ENCODE measurements at places on chromosomes 1 and 21. TPM values are rescaled to one million over a fixed set of nuclear protein-coding genes. Genes with fewer than 3 reads are reported as not detected.
A peak's percentile ranks its signal among the peaks of the same experiment; 100 is the strongest.

DNA sequence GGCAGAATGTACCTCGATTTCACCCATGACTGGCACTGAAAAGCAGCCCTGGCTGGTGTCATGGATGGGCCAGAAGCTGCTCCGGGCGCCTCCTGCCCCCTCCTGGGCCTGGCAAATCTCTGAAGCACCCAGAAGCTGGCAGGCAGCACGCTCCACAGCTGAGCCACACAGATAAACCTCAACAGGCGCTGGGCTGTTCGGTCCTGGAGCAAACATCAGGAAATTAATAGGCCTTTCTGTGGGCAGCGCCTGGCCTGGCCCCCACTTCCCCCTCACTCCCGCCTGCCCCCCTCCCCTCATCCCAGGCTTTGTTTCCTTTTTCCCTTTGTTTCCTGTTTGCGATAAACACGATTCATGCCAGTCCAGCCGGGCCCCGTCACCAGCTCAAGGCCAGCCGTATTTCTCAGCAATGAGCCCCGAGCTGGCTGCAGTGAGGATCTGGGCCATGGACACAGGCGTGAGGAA, 20.1 kb upstream of the DISP3 start:
- no peak for DNase-seq

DNA sequence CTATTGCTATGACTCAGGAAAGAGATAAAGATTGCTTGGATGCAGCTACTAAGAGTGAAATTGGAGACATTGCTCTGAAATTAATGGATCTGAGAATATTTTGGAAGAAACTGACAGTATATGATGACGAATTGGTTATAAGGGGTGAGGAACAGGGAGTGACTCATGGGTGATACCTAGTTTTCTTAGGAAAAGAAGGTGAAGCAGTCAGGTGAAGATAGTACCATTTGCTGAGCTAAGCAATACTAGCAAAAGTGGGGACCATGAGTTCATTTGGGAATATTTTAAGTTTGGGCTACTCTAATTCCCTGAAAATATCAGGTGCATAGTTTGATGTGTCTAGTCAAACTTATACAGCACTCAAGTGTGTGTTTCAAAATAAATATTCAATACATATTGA, 260.1 kb upstream of the NFIA start:
- no peak for DNase-seq

The ANGPTL1 gene
- 0.10 TPM for total RNA-seq

The NID1 gene
- 0.15 TPM for total RNA-seq

DNA sequence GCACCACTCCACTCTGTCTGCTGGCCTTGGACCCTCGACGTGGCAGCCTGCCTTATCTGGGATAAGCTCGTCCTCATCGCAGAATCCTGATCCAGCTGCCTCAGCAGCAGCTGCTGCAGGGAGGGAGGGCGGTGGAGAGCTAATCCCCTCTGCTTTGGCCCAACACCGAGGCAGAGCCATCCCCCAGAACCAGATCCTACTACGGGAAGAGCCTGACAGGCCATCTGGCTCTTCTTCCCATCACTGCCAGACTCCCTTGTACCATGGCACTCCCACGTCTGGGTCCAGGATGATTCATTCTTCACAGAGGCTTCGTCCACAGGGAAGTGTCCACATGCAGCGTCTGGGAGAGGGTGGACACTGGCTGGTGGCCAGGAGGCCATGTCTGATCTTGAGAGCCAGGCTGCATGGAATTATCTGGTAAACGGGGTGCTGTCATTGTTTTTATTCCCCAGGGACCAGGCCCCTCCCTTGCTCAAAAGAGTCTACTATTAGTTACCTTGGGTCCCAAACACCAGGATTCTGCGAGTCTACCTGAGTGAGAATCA, 14.6 kb upstream of the PKP1 start:
- no peak for DNase-seq

GRCh38 chr1:171984850-171985485, 143.7 kb downstream of the DNM3 start:
- DNase-seq = peak; percentile 45

DNA sequence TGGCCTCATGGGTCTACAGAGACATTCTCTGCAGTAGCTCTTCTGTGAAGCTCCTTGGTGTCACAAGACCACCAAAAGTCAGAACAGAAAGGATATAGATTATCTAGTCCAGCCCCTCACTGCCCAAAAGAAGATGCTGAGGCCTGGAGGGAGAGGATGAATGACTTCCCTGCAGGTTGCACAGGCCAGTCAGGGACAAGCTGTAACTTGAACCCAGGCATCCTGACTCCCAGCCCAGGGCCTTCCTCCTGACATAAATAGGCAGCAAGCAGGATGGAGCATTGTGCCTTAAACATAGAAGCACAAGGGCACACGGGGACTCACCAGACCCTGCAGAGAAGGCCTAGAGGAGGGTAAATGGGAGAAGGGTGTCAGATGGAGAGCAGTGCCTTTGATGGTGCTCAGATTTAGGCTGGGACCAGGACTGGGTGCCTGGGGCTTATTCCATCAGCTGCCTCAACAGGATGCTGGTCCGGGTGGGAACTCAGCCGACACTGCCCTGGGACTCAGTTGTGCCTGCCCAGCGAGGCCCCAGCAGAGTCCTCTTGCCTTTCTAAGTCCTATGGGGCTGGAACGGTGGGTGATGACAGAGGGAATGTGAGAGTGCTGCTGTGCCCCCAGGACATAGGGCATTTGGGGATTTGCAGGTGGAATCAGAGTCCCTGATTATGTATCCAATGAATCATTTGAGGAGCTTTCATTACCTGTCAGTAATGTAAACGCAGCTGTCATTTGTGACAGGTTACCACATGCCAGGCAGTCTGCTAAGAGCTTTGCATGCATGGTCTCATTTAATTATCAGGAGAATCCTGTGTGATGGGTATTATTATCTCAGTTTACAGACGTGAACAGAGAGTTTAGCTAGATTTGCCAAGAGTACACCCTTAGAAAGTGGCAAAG, 13.2 kb downstream of the S100A7A start:
- no peak for DNase-seq

The OLFML3 gene
- total RNA-seq = 0.45 TPM

DNA sequence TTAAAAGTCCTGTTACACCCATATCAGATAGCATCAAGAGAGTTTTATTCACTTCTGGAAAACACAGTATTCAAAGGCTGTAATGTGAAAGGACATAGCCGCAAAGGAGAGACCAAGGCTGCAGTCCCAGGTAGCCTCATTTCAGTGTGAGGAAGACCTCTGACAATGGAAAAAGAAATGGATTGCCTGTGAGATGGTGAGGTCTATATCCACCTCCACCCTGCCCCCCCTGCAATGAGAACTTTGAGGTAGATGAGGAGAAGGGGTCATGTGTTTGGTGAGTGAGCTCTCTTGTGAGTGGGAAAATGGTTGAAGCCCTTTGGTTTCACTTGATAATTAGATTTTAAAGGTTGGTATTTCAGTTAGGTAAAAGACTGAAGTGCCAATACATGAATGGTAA, 3.5 kb downstream of the MRPS6 start:
- DNase-seq = no peak

- DNase-seq = no peak
Measured at GRCh38 chr1:12774801-12775345, 1.3 kb downstream of the PRAMEF12 start.

The ATP13A2 gene
- 30.9 TPM for total RNA-seq

The RHEX gene
- total RNA-seq = not detected

DNA sequence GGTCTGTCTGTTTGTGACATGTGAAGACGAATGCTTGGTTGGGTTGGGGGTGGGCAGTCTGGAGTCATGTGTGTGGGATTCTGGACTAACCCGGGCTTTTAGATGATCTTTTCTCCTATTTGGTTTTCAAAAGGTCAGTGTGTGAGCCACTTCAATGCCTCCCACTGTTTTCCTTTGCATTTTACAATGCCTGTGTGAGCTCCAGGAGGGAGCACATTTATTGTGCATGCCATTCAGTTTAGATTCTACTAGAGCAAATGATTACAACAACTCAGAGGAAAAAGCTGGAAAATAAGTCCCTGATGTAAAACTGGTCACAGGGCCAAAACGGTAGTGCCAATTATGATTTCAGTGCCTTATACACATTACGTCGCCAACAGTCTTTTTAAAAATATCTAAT, 90.9 kb downstream of the LYPLAL1 start:
- peak; percentile 51 for DNase-seq

GRCh38 chr1:110770832-110771231, 96.1 kb upstream of the KCNA3 start:
- no peak for DNase-seq

DNA sequence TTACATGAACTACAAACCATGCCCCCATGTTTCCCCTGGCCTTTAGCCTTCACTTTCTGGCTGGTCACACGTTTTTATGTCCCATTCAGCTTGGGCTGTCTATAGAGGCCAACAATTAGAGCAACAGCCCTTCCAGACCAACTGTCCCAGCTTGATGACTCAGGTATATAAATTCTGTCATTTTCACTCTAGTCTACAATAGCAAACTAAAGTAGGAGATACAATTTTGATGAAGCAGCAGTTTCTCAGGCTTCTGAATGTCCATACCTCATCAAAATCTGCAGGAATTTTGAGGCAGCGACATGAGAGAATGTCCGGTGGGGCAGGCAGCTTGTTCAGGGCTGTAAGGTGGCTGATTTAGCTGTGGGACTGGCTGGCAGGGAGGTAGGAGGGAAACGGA, 45.6 kb upstream of the VAV3 start:
- no peak for DNase-seq

- DNase-seq = no peak
Measured at GRCh38 chr21:15616864-15617574, 112.8 kb upstream of the USP25 start.

The HEYL gene
- total RNA-seq = 0.77 TPM

The RNF186 gene
- total RNA-seq = not detected

GRCh38 chr1:64898107-64898861, 68.1 kb downstream of the JAK1 start:
- peak; percentile 79 for DNase-seq

The SPATA45 gene
- total RNA-seq = not detected

Measured in NCI-H460 (cell line).